ENCODE measurements at places on chromosomes 1 and 21.

GRCh38 chr1:26626994-26627393, 68.8 kb upstream of the ARID1A start:
- DNase-seq = no peak

- no peak for DNase-seq
These were observed 109.6 kb downstream of the ZBTB18 start for GRCh38 chr1:244160455-244161235.

- DNase-seq = no peak
These were observed 11.2 kb downstream of the TNFRSF1B start for GRCh38 chr1:12177999-12178441.

- DNase-seq = no peak
These were observed at the start of gene RHOU for GRCh38 chr1:228734881-228735801. TSS of gene RHOU (plus strand) at chr1:228735479. CDS start at chr1:228735743, 264 bp downstream.

GRCh38 chr1:31041529-31041928, 24.0 kb downstream of the PUM1 start:
- DNase-seq = no peak

- no peak for DNase-seq
These were observed 1.7 kb downstream of the WNT9A start for GRCh38 chr1:227945891-227946623.

- no peak for DNase-seq
These were observed 21.8 kb downstream of the EXOC8 start for GRCh38 chr1:231315887-231316286.

GRCh38 chr1:231600458-231600976, 26.1 kb upstream of the DISC1 start:
- no peak for DNase-seq

DNA sequence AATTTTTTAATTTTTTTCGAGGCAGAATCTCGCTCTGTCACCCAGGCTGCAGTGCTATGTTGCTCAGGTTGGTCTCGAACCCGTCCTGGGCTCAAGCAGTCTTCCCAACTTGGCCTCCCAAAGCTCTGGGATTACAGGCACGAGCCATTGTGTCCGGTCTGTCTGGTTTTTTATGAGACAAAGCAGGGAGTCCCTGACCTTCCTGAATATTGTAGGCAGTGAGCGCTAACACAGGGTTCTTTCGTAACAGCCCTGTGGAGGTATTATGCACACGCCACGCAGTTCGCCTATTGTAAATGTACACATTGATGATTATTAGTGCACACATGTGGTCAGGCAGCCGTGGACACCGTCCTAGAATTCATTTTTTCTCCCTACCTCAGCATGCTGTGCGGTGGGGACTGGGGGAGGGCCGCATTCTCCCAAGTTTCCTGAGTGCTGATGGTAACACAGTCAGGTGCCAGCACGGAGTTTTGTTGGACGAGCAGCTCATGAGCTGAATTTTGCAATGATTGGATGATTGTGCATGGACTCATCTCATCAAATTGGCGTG, 19.6 kb downstream of the SPSB1 start:
- no peak for DNase-seq

GRCh38 chr1:26277261-26277661, 2.6 kb upstream of the SH3BGRL3 start:
- no peak for DNase-seq

- no peak for DNase-seq
These were observed 70.9 kb downstream of the TCP10L start for GRCh38 chr21:32514275-32515055.

DNA sequence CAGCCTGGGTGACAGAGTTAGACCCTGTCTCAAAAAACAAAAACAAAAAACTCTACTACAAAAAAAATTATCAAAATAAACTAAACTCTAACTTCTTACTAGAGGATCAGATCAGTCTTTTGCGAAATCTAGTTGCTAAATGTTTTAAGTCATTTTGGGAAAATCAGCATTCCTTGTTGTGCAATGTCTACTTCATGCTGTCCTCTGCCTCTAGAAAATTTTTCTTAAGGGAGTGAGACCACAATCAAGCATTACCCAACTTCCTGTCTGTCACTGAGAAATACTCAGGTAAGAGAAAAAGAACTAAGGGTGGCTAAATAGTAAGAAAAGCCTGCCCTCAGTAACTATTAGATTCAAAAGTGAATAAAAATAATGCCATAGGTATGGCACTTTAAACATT, 67.2 kb upstream of the FOXD3 start:
- no peak for DNase-seq

DNA sequence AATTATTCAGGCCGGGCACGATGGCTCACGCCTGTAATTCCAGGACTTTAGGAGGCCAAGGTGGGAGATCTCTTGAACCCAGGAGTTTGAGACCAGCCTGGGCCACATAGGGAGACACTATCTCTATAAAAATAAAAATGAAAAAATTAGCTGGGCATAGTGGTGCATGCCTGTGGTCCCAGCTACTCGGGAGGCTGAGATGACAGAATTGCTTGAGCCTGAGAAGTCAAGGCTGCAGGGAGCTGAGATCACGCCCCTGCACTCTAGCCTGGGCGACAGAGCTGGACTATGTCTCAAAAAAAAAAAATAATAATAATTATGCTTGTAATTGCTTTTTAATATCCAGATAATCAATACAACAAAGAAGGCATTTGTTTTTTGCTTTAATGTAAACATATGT, 91.3 kb downstream of the RIPK4 start:
- DNase-seq = no peak

DNA sequence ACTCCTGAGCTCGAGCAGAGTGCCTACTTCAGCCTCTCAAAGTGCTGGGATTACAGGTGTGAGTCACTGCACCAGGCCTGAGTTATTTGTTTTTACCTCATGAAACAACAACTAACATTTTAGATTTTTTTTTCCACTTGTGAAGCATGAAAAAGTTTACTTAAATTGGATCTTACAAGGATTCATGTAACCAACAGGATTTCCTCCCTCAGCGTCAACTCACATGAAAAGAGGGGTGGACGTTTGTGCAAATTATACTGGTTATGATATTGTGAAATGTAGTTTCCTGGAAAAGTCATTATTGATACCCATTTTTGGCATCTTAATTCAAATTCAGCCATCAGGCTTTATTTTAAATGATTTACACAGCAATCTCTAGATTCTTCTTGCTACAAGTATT, 6.5 kb downstream of the CNST start:
- DNase-seq = no peak

DNA sequence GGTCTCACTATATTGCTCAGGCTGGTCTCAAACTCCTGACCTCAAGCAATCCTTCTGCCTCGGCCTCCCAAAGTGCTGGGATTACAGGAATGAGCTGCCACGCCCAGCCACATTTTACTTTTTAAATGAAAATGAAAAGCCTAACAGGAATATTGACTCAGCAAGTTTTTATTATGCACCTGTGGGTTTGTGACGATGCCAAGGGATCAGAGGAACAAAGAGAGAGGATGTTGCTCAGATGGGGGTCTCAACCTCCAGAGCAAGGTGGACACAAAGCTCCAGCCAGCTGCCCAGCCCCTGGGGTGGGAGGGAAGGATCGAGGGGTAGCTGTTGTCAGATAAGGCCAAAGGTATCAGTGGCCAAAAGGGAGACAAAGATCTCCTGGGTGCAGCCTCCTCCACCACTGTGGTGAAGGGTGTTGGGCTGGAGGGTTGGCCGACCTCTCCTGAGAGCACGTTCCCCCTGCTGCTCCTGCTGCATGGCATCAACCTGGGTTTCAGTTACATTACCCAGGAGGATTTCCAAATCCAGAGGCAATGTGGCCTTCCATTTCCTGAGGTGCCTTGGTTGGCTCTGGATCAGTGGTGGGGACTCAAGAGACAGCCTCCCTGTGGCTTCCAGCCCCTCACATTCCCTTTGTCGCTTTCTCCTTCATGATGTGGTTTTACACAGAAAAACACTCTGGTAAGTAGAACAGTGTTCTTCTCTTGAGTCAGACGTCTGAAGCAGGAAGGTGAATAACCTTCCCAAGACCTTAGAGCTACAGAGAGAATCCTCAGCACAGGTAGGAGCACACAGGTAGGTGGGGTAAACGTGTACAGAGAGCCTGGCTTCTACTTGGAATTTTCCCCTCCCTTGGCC, 34.2 kb downstream of the ZNF496 start:
- no peak for DNase-seq

DNA sequence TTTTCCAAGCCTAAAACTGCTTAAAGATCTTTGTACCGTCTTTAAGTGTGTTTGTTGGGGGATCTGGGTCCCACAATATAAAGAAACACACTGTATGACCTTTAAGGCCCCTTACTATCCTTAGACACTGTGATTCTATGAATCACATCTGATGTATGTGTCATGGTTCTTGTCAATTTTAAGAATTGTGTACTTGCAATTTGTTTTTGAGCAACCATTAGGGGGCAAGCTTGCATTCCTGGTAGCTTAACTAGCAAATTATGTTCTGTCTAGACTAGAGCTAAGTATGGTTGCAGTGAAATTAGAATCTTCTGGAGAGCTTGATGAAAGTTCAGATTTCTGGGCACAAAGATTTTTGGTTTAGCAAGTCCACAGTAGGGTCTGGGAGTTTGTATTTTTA, 219.5 kb downstream of the TPR start:
- DNase-seq = no peak

GRCh38 chr1:79255421-79255820, 248.9 kb upstream of the ADGRL4 start:
- no peak for DNase-seq

- no peak for DNase-seq
These were observed 7.6 kb upstream of the AADACL4 start for GRCh38 chr1:12636098-12636950.

- no peak for DNase-seq
These were observed 18.7 kb upstream of the SLAMF6 start for GRCh38 chr1:160541622-160542302.

DNA sequence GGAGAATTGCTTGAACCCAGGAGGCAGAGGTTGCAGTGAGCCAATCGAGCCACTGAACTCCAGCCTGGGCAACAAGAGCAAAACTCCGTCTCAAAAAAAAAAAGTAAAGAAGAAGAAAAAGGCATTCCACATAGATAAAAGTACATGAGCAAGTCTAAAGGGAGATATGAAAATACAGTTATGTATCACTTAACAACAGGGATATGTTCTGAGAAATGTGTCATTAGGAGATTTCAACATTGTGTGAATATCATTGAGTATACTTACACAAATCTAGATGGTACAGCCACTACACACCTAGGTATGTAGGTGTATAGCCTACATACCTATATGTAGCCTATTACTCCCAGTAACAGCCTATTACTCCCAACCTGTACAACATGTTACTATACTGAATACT, 12.7 kb downstream of the ARNT start:
- no peak for DNase-seq

DNA sequence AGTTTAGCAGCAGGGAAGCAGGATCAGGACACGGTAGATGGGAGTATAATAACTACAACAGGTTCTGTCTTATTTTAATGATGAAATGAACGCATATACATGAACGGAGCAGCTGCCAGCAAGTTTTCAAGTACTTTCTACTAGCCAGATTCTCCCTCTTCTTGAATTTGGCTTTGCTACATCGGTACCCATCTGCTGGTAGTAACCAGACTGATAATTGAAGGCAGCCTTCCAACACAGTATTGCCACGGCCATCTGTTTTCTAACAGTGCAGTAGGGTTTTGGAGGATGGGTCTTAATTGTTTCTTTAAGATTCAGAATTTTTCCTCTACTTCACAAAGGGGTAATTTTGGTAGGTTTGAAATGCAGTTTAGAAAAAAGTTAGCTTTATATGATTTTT, 33.4 kb downstream of the CENPF start:
- no peak for DNase-seq

DNA sequence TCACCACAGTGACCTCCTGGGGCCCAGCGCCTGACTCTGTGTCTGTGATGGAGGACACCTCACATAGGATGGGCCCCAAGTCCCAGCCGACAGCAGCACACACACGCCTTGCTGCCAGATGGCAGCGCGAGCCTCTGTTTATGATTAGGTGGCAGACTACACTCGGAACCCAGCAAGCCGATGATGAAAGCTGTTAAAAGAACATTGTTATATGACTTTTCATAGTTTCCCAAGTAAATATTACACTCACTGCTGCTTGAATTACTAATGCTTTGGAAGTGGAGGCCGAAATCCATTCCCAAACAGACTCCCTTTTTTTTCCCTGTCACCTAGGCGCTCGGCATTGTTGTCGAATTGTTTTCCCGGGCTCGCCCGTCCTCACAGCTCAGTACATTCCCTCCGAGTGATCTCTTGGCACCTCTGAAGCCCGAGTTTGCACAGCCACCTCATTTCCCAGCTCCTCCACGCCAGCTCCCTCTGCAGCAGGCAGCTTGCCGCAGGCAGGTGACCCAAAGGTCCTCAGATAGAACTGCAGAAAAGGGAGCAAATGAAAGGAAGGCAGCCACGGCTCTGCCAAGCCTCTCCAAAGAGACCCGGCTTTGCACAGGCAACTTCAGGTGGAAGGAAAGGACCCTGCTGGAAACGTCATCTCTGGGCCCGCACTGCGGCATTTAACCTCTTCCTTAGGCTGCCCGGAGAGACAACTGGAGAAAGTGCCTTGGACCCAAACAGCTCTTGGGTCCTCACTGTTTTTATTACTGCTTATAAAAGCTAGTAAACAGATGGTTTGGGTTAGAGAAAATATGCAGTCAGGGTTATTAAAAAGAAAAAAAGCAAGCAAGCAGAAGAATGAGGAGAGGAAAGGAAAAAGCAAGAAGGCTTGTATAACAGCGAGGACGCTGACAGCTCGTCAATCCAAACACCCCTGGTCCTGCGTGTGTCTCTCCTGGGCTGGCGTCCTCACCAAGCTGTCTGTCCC, 72.2 kb upstream of the SLC25A33 start:
- no peak for DNase-seq

GRCh38 chr1:221444346-221444745, 297.5 kb downstream of the DUSP10 start:
- no peak for DNase-seq

DNA sequence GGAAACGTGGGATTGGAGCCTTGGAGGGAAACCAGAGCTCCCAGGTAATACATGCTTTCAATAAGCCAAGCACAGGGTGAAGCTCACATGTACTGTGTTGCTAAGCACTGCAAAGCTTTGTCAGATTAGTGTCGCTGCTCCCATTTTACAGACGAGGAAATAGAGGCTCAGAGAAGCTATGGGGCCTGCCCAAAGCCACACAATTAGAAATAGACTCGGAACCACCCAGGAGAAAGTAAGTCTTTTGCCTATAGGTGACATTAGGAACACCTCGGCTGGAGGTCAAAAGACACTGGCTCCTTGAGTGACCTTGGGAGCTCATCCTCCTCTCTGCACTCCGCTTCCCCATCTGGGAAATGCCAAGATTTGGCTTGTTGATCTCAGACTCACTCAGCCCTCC, 175.6 kb upstream of the ZC3H12A start:
- no peak for DNase-seq

- DNase-seq = no peak
These were observed 59.3 kb upstream of the FBXO28 start for GRCh38 chr1:224054611-224055010.

GRCh38 chr1:35646043-35646442, 4.7 kb upstream of the PSMB2 start:
- no peak for DNase-seq

All from cortex of kidney (tissue), 1 donor.